RCC 7860 (cell line): ENCODE measurements at places on chromosomes 5 and 9.

DNA sequence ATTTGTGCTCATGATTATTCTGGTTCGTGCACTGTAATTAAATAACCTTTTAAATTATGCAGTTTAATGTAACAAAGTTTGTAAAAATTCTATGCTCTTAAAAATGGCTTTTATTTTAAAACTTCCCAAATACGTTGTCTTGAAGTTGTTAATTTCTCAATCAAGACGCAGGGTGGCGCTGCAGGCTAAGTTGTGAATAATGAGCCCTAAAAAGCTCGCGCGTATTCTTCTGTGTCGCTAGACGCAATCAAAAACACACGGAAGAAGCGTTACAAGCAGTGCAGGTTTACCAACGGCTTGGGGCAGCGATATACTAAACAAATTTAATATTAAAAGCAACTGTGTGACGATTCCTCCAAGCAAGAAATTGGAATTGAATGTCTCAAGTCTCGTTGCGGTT is at the start of gene PCDHB4:
Gene PCDHB4 (plus strand): TSS at position 256 of the 400 bp plus-strand sequence. CDS start 181 bp downstream, outside the sequence.
- DNase-seq = no peak

GRCh38 chr5:35218981-35219380 is 11.3 kb downstream of the PRLR start:
- DNase-seq = no peak

- no peak for DNase-seq
Observed at GRCh38 chr9:81266086-81266485, 423.3 kb downstream of the TLE1 start.

- no peak for DNase-seq
Observed at GRCh38 chr9:304106-304505, 89.4 kb downstream of the DOCK8 start.

DNA sequence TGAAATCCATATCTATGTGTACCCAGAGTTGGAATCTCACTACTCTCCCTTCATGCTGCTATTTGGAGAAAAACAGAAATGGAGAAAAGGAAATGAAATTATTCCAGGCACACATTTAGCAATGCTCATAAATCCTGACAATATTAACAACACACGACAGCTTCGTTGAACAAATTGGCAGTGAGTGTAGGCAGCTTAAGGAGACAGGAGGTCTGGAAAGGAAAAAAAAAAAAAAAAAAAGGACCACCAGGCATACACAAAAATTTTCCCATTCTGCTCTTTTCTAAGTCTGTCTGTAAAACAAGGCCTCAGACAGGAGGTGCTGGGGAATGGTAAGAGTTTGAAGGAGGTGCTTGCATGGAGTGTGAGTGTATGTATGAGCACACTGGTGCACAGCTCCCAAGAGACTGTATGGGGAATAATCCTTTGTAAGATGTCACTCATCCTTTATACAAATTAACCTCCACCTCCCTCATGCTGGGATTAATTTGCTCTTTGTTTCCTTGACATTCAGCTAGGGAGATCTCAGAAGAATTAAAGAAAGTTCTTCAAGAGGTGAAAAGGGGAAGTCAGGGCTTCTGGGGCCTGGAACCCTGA is 78.9 kb downstream of the ASTN2 start:
- DNase-seq = no peak
